Left renal pelvis (tissue), 4 donors: ENCODE measurements at places on chromosomes 2 and 18. TPM values are rescaled to one million over a fixed set of nuclear protein-coding genes. Genes with fewer than 3 reads are reported as not detected.

DNA sequence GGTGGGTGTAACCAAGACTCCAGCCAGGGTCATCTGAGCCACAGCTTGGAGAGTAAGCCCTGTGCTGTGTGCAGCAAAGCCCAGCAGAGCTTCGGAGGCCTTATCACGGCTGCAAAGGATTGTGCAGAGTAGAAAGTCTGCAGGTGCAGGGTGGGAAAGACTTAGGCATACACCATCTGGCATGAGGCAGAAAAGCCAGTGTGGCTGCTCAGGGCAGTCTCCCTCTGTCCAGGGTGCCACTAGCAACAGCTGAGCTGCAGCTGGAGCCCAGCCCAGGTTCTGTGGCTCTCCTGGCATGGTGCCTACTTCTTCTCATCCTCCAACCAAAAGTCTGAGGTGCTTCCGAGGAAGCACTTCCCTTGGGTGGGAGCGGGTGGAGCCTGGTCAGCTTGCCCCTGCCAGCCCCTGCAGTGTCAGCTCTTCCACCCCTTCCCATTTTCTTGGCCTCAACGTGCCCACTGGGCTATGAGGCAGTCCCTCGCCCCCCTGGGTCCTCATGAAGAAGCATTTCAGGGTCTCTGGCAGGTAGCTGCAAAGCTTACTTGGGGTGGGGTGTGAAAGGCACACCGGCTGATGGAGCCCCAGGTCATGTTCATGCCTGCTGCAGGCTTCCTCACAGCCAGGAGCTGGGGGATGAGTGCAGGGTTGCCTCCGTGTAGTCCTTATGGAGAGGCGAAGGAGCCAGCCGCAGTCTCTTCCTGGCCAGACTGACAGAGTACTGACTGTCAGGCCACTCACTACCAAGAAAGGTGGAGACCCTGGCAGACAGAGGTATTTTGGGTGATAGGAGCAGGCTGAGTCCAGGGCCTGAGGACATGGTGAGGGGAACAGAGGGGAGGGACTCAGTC lies 4.8 kb downstream of the AMER3 start:
- no peak for DNase-seq

GRCh38 chr2:47737-48136 lies 1.4 kb upstream of the FAM110C start:
- DNase-seq = no peak

DNA sequence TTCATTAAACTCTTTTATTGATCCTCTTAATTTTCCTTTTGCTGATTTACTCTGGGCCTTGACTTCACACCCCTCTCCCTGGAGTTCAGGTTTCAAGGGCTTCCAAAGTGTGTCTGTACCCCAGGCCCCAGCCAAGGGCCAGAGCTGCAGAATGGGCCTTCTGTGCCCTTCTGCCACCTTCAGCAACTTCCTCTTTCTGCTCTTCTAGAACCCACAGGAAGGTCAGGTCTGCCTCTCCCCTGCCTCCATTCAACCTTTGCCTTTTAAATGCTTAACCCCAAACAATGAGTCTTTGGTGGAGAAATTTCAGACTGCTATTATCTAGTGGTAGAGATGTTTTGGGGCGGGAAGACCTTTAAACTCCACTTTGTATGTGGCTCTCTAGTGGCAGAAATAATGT lies 63.1 kb downstream of the TSN start:
- no peak for DNase-seq

Gene ALPP
- polyA plus RNA-seq = 0.20 TPM

Gene LRRTM1
- polyA plus RNA-seq = 2.9 TPM

Gene ALLC
- polyA plus RNA-seq = not detected

Gene TANC1
- 59.8 TPM for polyA plus RNA-seq
